Left renal pelvis (tissue), 4 donors: ENCODE measurements at places on chromosomes 3 and 15. TPM values are rescaled to one million over a fixed set of nuclear protein-coding genes. Genes with fewer than 3 reads are reported as not detected.

CD200 gene
- polyA plus RNA-seq: 40.6 TPM

- no peak for DNase-seq
Measured at GRCh38 chr3:173583496-173583895, 186.0 kb downstream of the NLGN1 start.

DNA sequence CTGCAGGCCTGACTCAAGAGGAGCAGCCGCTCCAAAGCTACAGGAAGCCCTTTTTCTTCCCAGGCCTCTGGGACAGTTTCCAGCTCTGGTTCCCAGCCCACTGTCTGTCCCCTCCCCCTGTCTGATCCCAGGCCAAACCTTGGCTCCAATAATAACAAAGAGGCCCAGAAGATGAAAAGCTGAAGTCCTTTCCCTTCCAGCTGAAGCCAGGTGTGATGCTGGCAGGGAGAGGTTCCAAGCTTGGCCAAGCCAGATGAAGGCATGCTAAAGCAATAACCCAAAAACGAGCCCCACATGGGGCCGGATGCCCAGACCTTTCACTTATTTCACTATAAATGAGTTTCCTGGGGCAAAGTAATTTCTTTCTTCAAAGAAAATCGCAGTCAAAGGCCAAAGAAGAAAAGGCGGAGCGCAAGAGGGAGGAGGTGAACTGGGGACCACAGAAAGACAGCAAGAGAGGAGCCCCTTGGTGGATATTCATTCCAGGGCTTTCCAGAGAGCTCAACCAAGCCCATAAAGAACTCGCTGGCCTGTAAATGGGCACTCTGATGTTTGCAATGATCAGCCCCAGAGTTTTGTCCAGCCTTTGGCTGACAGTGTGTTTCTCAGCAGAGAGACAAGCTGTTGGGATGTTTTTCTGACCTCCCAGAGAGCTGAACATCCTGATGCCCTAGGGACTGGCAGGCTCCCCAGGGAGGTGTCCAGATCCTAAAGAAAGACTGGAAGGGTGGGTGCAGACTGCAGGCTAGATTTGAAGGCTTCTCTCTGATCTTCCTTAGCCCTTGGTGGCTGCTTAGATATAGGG lies 157.6 kb downstream of the UACA start:
- DNase-seq: peak; percentile 57

DNA sequence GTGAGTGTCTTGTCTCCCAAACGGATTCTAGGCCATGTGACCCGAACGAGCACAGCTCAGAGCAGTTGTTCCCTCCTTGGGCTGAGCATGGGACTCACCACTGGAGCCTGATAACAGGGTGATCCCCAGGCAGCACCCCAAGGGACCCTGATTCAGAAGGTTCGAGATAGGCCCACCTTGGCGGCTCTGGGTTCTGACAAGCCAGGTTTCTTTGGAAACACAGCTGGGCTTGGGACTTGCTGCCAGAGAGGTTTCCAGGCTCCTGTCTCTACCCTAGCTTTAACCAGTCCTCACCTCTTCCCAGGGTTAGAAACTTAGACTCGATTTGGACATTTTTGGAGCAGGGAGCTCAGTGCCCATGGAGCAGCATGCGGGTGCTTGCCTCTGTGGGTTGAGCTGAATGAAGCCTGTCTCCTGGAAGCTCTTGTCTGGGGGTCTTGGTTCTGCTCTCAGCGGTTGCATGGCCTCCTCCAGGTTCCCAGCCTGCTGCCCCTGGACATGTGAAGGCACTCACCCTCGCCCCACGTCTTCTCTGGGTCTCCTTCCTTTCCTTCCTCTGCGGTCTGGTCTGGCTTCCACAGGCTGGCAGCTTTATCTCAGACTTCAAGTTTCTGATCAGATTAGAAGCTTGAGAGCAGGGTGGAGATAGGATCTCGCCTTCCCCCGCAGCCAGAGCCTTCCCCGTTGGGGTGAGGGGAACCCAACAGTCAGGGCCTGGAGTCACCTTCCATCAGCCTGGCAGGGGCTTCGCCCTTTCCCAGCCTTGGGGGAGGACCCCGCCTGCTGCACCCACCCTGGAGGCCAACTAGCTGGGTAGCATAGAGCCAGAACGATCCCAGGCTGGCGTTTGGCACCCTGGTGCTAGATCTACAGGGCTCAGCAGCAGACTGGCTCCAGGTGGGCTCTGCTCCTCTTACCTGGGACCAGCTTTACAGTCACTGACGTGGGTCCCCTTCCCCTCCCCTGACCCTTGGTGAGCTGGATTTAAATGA lies 21.0 kb downstream of the PAQR5 start:
- no peak for DNase-seq

- DNase-seq: peak; percentile 18
Measured at GRCh38 chr3:33883951-33884561, 85.6 kb downstream of the PDCD6IP start.

- DNase-seq: no peak
Measured at GRCh38 chr3:82078246-82078645, 316.8 kb upstream of the GBE1 start.

GRCh38 chr3:18334837-18335601 lies 90.1 kb downstream of the SATB1 start:
- DNase-seq: no peak

DNA sequence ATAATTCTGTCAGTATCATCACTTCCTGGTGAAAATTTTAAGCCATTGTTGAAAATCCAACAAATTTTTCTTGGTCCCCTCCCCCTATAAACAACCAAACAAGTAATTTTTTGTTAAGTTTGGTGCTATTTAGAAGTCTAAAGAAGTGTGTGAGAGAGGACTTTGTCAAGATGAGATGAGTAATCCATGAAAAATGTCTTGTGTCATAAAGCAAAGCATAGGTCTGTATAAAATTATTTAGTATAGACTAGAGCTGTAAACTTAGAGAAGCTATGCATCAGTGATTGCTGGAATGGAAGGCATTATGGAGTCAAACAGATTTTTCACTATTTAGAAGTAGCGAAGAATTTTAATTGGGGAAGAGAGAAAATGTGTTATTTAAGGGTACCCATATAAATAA lies 31.4 kb downstream of the MAPK6 start:
- no peak for DNase-seq

RASA2 gene
- polyA plus RNA-seq: 26.7 TPM

CAMKV gene
- 0.19 TPM for polyA plus RNA-seq

GRCh38 chr3:172201136-172201869 lies 161.9 kb downstream of the FNDC3B start:
- no peak for DNase-seq

- no peak for DNase-seq
Measured at GRCh38 chr15:78909160-78909695, 35.6 kb downstream of the CTSH start.

CNTN4 gene
- 35.8 TPM for polyA plus RNA-seq

RASGRP1 gene
- polyA plus RNA-seq: 12.7 TPM

NR1I2 gene
- 1.1 TPM for polyA plus RNA-seq

DNA sequence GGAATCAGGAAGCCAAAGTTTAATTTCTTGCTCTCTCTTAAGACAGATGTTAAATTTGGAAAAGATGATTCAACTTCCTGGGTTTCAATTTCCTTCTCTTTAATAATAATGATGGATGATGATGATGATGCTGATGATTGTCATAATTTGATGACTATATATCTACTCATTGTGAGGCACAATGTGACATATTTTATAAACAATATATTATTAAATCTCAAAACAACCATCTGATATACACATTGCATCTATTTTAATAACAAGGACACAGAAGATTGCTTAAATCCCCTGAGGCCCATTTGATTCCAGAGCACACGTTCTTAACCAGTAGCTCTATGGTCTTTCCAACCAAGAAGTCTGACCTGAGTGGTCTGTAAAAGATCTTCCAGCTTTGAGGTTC lies 124.0 kb downstream of the CNTN6 start:
- DNase-seq: no peak

DNA sequence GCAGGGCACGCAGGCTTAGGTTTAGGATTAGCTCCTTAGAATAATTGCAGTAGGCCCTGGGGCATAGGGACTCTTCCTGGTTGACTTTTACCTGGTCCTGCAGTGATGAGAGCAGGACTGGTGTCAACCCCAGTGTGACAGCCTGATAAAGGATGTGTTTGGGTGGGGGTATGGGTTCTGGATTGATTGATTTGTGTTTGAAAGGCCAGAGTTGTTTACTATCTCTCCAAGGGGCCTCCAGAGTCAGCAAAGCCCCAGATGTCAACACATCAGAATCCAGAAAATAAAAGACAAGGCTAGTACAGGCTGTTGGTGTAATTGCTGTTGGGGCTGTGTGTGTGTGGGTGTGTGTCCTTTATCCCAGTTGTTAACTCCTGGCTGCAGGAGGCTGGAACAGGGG lies 122.3 kb downstream of the CHRNA7 start:
- no peak for DNase-seq

DNA sequence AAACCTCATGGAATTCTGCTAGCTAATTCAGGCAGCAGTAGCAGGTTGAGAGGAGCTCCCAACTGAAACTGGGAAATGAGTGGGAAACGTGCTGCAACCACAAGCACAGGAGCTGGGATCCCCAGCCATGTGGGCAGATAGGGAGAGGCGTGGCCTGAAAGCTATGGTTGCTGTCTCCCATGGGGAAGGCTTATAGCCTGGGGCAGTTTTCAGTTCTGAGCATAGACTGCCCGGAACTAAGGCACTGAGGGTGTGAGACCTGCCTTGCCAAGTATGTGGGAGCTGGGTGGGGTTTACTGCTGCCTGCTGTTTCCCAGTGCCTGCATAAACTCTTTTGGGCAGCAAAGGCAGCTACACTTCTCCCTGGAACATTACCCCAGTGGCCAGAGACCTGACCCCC lies 229.5 kb downstream of the TUSC7 start:
- DNase-seq: no peak

C3orf85 gene
- 0.27 TPM for polyA plus RNA-seq

GRCh38 chr3:19573644-19574043 lies 360.4 kb downstream of the EFHB start:
- no peak for DNase-seq

DNA sequence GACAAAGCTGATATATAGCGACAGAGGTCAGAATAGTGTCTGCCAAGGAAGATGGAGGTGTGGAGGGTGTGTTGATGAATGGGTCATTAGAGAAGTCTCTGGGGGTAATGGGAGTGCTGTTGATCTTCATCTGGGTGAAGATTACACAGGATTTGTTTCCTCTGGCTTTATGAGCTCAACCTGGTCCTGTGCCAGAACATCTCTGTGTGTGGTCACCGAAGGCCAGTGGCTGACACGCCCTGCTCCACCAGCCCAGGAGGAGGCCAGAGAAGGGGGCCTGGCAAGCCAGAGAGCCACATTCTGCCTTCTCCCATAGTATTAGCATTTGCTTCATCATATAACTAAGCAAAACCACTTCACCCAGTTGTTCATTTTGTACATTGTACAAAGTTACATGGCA lies 121.1 kb downstream of the ZNF621 start:
- DNase-seq: no peak

DNA sequence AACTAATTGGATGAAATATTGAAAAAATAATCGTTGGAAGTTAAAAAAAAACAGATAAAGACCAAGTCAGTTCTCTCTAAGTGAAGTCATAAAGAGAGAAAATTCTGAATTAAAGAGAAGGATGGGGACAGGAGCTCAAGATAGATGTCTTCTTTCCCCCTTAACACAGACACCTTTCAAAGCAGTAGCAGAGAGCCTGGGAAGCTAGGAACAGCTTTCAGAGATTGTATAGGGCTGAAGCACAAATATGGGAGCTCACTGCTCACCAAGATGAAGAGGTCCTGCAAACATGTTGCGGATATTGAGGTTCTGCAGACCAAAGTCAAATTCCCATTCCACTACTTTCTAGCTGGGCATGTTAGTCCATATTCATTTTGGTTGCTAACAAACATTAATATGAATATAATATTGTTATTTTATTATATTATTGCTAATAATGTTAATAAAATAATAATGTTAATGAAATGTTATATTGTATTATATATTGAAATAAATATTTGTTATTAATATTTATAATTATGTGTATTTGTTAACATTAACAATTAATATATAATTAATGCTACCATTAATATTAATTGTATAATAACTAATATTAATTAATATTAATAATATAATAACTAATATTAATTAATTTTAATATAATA lies 319.1 kb downstream of the OXSM start:
- no peak for DNase-seq

GRCh38 chr3:66567077-66567476 lies 66.3 kb upstream of the LRIG1 start:
- no peak for DNase-seq

- no peak for DNase-seq
Measured at GRCh38 chr3:122272879-122273278, 52.2 kb upstream of the CSTA start.

DNA sequence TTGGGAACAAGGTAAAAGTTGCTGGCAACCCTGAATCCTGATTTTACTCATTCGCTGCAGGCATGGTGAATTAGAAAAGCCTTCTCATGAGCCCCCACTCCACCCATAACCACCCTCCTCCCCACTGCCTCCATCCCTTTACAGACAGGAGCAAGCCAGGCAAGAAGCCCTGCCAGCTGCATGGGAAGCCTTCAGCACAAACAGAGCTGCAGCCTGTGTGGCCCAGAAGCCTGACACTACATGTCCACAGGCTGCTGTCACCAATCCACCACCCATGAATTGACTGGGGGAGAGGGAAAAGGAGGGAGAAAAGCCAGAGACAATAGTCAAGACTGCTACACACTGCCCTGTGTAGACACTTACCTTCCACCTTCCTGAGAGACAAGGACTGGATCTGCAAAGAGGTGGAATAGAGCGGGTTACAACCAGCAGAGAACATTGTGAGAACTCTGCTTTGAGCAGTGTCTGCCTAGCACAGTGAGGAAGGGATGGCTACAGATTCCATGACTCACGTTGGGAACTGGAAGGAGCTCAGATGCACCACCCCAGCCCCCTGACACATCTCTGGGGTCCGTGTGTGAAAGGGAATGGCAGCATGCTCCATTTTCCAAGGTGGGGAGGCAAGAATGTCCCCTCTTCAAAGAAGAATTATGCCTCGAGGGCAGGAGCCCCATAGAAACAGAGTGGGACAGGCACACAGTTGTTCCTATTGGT lies 33.9 kb downstream of the DZIP1L start:
- no peak for DNase-seq

GRCh38 chr15:29784413-29784812 lies 37.9 kb downstream of the TJP1 start:
- no peak for DNase-seq

- DNase-seq: no peak
Measured at GRCh38 chr15:71559098-71559497, 251.3 kb upstream of the NR2E3 start.
